ENCODE measurements at places on chromosomes 12 and 14.

DNA sequence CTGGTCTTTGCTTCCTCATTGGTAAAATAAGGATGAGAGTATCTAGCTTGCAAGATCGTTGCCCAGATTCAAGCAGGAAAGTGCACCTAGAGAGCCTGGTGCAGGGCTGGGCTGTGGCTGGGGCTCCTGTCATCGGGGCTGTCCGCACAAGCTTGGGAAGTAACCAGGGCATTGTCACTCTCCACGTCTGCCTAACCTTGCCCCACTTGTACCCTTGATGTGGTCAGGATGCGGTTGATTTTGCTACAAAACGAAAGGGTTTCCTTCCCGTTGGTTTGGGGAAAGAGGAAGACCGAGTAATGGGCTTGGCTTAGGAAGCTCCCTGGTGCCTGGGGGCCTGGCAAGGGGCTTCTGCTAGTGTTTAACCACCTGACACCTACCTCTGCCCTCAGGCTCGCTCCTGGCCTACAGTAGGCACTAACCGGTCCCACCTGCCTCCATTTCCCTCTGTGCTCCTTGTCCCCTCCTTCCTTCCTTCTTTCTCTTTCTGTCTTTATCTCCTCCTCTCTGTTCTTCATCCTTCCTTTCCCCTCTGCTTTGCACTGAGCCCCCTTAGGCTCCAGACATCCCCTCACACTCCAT, 21.8 kb downstream of the MVK start:
- DNase-seq, result no peak

DNA sequence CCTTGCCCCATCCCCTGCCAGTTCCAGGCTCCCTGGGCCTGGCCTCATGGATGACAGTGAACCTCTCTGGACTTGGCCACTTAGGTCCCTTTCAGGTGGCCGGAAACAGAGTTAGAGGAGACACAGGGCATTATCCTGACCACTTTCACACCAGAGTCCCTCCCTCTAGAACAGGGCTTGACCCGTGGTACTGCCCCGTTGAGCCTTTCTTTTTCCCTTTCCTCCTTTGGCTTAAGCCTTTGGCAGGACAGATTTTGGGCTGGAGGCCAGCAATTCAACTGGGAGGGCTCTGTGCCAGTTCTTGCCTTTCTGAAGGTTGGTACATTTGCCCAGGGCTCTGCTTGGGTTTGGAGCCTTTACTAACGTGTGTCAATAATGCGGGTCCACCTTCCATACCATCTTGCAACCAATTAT, 22.8 kb downstream of the TPCN1 start:
- DNase-seq, result no peak

DNA sequence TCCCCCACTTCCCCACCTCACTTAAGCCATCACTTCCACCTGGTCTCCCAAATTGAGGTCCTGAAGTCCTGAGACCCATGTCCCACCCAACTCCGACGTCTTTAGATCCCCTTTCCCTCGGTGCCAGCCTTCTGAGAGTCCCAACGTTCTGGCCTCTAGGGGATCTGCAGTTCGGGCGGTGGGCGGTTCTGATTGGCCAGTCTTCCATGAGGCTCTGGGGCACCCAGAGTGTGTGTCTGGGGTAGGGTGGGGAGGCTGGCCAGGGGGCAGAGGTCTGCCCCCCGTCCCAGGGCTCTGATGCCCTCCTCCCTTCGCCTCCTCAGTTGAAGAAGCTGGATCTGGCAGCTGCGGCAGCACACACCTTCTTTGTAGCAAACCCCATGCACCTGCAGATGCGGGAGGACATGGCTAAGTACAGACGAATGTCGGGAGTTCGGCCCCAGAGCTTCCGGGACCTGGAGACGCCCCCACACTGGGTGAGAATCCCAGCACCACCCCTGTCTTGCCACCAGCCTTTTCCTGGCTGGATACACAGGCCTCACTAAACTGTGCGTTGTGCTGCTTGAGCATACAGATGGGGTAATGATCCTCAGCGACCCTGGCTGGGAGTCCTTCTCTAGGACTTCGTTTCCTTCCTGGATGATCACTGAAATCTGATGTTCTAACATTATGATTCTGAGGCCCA, 1.5 kb downstream of the P3H3 start:
- DNase-seq, result no peak

DNA sequence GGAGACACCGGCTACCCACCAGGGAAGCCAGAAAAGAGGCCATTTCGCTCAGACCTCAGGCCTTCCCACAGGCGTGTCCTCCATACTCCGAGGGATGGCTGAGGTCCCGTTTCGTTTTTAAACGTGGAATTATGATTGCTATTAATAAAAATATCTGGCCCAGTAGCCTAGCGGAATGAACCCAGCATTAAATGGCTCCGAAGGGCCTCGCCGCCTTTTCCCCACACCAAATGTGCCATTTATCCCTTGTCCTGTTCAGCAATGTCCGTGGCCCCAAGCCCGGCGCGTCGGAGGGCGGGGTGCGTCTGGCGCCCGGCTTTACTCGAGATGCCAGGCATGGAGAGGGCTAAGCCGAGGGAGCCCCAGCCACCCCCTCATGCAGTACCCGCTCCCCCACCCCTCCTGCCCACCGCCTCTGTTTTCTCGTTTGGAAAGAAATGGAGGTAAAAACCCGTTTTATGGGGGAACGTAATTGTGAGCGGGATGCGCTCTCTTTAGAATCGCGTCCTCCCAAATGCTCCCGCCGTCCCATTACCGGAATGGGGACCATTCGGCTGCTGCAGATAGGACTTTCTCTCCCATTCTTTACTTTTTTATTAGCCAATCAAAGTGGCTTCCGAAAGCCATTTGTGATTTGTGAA, 5.7 kb downstream of the HOXC8 start:
- DNase-seq, result no peak

DNA sequence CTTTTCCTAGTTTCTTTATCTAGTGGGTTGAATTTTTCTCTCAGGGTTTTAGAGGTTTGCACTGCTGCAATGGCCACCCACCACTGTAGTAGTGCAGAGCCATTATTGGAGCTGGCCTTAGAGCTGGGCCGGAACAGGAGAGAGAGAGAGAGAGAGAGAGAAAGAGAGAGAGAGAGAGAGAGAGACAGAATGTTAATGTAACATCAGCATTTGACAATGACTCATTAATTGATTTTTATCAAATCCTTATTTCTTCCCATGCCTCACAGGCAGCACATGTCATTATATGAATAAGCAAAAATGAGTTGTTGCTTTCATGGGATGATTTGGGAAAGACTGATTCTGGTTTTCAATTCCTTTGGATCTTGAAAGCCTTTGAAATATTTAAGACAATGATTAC, 76.3 kb upstream of the PPP4R3A start:
- DNase-seq, result no peak

- DNase-seq, result no peak
Measured at GRCh38 chr12:93442411-93443340, 929 bp upstream of the UBE2N start.

- DNase-seq, result no peak
Measured at GRCh38 chr14:65840118-65840751, 427.7 kb downstream of the FUT8 start.

GRCh38 chr12:93589081-93589480, 16.6 kb downstream of the SOCS2 start:
- no peak for DNase-seq

DNA sequence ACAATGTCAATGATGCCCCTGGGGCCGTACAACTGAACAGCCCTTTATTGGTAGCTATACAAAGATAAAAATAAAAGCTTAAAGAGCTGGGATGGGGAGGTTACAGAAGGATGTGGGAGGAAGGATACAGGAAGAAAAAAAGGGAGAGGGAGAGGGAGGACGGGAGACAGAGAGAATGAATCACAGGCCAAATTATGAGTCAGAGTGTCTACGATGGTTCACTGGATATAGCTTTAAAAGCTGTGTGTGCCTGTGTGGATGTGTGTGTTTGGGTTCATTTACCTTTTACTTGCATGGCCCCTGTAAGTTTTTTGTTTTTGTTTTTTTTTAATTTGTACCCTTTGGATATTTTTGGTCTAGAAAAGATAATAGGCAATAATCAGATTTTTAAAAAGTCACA, 111.9 kb downstream of the CCDC60 start:
- DNase-seq, result no peak

DNA sequence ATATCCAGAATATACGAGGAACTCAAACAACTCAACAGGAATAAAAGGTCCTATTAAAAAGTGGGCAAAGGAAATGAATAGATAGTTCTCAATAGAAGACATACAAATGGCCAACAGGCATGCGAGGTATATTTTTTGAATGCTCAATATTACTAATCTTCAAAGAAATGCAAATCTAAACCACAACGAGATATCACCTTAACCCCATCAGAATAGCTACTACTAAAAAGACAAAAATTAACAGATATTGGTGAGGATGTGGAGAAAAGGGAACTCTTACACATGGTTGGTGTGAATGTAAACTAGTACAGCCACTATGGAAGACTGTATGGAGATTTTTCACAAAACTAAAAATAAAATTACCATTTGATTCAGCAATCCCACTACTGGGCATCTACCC, 99.2 kb downstream of the TMEM260 start:
- no peak for DNase-seq

DNA sequence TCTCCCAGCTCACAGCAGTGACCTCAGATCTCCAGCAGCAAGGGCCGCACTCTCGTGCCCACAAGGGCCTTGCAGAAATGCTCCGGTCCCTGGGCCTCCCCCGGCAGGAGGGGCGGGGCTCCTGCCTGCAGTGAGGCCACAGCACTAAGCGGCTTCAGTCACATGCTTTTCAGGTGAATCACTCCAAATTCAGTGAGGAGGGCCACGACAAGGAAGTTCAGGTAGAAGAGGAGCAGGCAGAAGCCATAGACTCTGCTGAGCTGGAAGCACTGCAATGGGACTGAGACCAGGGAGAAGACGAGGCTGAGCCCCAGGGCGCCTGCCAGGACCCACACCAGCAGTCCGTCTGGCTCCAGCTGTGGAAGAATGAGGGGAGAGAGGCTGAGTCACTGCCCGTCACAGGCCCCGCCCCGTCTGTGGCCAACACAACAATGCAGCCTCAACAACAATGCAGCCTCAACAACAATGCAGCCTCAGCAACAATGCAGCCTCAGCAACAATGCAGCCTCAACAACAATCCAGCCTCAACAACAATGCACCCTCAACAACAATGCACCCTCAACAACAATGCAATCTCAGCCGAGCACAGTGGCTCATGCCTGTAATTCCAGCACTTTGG, 35.2 kb downstream of the SLC8B1 start:
- no peak for DNase-seq

DNA sequence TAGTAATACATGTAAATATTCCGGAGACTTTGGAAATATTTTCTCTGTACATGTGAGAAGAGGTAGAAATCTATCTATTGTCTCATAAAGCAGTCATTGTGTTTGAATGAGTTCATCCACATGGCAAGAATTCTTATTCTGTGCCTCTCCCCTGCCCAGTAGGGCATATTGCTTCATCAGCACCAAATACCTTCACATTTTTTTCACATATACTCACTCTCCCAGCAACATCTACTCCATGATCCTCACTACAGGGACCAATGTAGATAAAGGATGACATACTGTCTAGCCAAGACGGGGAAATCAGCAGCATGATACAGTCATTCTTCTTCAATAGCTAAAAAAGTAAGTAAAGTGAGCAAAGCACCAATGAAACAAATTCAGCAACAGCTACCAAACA, 1.3 kb upstream of the TAS2R14 start:
- DNase-seq, result no peak

GRCh38 chr12:10607885-10608458, 5.4 kb downstream of the MAGOHB start:
- DNase-seq, result no peak

- DNase-seq, result no peak
Measured at GRCh38 chr14:99473458-99473857, 7.2 kb downstream of the SETD3 start.

- DNase-seq, result no peak
Measured at GRCh38 chr14:26719514-26719913, 121.7 kb upstream of the NOVA1 start.

Measured in retina (tissue), 1 donor.